Stimulated activated CD4-positive, alpha-beta T cell treated with anti-CD3 and anti-CD28 coated beads, Interleukin-15, amount 100 ng/mL, for 24 hours (primary cell): ENCODE measurements at places on chromosomes 2 and 18.

DNA sequence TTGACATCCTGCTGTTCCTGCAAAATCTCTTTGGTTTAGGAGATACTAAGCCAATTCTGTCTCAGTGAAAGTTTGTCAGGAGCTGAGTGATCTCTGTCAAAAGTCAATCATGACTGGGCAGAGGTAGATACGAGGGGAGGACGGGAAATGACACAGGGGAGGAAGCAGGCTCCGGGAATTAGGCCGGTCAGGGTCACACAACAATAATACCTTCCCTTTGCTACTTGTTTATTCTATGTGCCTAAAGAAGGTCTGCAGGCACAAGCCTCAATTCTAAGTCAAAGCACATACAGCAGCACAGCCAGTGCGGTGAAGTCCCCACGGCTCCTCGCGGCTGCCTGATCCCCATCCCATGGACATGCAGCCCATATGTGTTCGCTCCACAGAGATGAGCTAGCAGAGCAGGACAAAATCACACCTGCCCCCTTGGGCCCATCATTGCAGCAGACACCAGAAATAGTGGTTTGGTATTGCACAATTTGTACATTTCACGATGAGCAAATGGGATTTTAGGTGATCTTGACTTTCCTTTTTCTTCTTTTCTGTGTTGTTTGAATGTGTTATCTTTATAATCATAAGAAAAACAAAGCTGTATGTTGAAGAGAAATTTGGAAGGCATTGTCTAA lies 141.4 kb downstream of the VAPA start:
- DNase-seq, result no peak

DNA sequence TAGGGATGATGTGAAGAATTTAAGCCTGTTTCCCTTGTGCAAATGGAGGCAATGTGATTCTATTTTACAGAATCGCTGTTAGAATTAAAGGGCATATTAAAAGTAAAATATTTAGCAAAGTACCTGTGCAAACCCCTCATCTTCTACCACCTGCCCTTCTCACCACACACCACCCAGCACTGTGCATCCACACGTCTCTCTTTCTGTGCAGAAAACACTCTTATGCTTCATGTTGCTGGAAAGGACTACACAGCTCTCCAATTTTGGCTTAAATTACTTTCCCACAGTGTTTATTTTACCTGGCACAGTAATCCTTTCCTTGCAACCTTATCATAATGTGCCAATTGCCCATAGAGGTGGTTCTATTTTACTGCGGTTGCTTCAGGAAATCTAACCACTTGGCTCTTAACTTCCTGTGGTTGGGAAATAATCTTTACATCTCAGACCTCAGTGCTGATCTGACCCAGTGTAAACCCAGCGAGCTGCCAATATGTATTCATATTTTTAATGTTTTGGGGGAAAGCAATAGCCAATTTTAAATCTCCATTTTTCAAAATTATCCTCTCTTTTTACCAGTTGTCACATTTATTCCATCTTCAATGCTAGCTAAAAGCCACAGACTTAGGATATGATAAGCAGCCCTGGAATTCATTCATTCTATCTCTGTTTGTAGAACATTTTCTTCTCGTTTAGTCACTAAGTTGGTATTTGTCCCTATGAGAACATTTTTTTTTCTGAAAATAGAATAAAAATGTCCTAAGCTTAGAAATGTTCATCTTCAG lies 250.9 kb downstream of the DSEL start:
- no peak for DNase-seq

GRCh38 chr18:79983793-79984192 lies 4.6 kb downstream of the TXNL4A start:
- no peak for DNase-seq

- DNase-seq, result no peak
Measured at GRCh38 chr2:44267796-44268648, 7.3 kb upstream of the SLC3A1 start.

DNA sequence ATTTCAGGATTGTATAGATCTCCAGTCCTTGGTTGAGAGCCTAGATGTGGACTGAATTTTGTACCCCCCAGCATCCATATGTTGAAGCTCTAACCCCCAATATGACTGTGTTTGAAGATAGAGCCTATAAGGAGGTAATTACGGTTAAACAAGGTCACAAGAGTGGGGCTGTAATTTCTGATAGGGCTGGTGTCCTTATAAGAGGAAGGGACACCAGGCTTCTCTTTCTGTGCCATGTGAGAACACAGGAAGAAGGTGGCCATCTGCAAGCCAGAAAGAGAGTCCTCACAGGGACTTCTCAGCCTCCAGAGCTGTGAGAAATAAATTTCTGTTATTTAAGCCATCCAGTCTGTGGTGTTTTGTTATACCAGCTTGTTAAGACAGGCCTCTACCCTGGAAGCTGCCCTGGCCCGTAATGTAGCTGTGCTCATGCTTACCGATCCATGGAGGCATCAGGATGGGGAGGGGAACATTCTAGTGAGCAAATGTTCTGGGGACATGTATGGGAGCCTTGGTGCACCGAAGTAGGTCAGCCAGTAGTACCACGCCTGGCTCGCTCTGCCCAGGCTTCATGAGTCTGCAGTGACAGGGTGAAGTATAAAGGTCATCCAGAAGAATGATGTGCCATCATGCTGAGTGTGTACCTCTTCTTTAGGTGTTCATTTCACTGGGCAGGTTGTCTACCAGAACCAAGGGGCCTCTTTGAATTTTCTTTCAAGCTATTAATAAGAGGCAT lies 16.1 kb downstream of the RASGRP3 start:
- DNase-seq, result no peak

- DNase-seq, result no peak
Measured at GRCh38 chr2:121429927-121430520, 100.7 kb upstream of the RNU4ATAC start.

- no peak for DNase-seq
Measured at GRCh38 chr2:106885329-106885728, 638 bp downstream of the ST6GAL2 start.

DNA sequence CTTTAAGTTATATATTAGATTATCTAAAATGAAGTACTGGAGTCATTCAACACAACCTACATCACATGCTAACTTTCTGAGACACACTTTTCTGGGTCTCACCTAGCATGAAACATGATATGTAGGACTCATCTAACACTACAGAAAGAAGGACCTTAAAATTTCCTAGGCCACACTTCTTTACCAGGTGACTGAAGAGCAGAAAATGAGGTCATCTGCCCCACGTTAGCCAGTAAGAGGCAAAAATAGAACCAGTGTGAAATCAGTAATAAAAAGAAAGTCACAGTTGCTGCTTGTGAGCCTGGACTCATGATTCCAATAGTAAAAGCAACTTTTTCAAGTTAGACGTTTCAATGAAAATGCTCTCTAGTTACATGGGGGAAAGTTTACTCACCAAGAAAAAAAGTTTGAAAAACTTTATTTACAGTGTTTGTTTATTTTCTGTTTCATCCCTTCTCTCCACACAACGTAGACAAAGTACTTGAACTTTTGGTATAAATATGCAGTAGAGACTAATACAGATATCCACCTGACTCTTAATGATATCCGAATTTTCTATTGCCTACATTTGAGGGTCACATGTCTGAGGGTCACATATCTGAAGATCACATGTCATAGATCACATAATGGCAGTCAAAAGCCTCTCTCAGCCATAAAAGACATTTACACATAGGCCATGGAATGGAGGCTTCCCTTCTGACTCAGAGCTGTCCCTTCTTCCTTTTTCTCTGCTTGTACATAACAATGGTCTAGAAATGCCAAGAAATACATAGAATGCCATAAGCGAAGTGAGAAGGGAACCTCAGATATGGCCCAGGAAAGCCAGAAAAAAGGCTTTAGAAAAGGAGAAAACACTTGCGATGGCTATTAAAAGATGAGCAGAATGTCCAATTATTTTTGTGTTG lies 362.9 kb downstream of the ZEB2 start:
- DNase-seq, result no peak

DNA sequence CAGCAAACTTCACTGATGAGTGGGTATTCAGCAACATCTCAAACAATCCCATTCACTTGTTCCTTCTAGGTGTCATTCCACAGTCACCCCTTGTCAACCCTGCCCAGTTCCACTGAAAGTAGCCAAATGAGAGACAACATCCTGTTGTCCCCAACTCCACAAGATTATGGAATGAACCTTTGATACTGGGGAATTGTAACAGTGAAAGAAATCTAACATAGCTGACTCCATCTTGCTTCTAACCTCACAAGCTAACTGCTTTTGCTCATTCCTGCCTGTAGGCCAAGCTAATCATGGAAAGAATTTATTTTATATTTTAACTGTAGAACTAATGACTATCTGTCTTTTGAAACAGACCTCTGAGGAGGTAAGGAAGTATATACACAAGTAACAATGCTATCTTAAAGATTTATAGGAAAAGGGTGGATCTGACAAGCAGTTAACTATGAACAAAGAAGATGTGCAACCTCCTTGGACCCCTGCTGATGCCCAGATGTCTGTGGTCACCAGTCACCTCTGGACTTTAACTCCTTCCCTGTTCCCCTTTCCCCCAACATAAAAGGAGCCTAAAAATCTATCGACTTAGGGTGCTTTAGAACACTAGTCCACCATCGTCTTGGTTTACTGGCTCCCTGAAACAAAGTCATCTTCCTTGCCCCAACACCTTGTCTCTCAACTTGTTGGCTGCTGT lies 6.9 kb upstream of the ANXA4 start:
- no peak for DNase-seq

DNA sequence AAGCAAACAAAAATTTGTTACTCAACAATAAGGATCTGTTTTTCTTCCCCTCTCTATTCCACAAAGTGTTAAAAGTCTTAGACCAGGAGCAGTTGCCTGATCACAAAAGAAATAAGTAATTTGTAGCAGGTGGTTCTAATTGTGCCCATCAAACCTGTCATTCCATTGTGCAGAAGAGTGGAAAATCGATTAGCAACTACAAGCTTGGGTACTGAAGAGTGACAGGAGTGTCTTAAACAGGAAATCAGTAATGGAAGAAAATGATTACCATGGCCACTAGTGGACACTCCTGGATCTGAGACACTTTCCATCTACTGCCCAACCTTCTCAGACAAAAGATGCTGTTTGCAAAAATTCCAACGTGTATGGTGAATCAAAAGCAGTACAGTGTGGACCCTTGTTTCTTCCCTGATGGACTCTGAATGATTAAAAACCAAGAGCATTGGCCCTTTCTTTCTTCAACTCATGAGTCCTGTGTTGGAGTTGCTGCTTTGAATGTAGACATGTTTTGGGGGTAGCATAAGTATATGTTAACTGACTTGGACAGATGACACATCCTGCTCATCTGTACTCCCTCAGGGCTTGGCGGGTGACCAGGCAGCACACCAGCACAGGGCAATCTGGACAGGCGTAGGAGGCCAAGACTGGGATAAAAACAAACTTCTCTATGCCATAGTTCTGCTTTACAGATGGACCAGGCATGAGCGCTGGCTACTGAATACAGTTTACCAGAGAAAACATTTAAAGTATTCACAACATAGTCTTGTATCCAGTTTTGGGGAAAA lies 51.9 kb downstream of the PLA2R1 start:
- DNase-seq, result no peak

DNA sequence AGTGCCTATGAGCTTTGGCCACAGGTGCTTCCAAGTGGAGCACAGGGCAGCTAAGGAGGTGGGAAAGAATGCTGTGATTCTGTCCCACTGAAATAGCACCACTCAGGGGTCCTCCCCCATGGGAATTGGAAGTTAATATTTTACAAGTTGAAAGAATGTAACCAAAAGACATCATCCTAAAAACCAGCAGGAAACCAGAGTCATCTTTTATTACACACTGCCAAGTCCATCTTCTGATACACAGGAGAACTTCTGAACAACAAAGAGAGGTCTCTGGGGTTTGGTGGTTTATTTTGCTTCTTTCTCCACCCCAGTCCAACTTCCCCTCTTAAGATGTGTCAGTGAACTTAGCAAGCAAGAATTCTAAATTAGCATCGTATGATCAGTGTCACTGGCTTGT lies 47.7 kb downstream of the COLEC12 start:
- DNase-seq, result no peak

GRCh38 chr2:78993518-78994148 lies 31.9 kb upstream of the REG3G start:
- no peak for DNase-seq

GRCh38 chr18:48059455-48060010 lies 129.1 kb upstream of the SMAD2 start:
- DNase-seq, result no peak

GRCh38 chr18:56570978-56571377 lies 67.4 kb downstream of the TXNL1 start:
- no peak for DNase-seq

DNA sequence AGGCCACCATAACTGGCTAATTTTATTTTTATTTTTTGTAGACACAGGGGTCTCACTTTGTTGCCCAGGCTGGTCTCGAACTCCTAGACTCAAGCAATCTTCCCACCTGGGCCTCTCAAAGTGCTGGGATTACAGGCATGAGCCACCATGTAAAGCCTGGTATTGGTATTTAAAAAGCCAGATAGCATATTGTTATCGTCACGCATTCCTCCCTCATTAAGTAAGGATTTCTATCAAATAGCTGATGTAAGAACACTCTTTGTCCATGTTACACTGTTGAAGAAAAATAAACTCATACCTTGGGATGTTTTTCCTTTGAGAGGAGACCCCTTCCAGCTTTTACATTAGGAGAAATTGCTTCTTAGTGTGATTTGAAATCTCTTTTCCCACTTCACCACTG lies 39.2 kb upstream of the DARS1 start:
- no peak for DNase-seq

GRCh38 chr2:211159972-211160371 lies 603.6 kb downstream of the CPS1 start:
- no peak for DNase-seq

- no peak for DNase-seq
Measured at GRCh38 chr2:197809064-197809463, 4.7 kb downstream of the PLCL1 start.

DNA sequence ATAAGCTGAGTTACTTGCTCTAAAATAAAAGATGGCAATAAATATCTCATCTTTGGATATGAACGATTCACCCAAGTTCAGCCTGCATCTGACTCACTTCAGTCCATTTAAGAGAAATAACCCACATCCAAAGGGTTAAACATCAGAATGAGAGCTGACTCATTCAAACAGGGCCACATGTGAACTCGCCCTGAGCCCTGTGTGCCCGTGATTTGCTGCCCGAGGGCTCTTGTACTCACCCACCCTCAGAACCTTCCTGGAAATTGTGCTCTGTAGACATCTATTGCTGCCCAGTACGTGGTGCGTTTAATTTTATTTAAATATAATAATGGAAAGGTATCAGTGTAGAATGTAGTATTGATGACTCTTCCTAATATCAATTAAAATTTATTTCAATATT lies 66.9 kb upstream of the RBM44 start:
- peak; percentile 72 for DNase-seq
